ENCODE measurements at places on chromosomes 5 and 9. TPM values are rescaled to one million over a fixed set of nuclear protein-coding genes. Genes with fewer than 3 reads are reported as not detected.

HARS2 gene
- 31.1 TPM for total RNA-seq

NTRK2 gene
- 0.34 TPM for total RNA-seq

GPR151 gene
- total RNA-seq, result not detected

NDUFS6 gene
- total RNA-seq, result 39.2 TPM

SCGB3A1 gene
- total RNA-seq, result not detected

HAVCR2 gene
- 44.5 TPM for total RNA-seq
